ENCODE measurements at places on chromosomes 16 and 17.

GRCh38 chr16:17510567-17510966, 39.8 kb upstream of the XYLT1 start:
- DNase-seq: no peak

- no peak for DNase-seq
Measured at GRCh38 chr17:38547444-38547843, 58.3 kb downstream of the SRCIN1 start.

- no peak for DNase-seq
Measured at GRCh38 chr17:75531721-75532072, 6.2 kb downstream of the LLGL2 start.

DNA sequence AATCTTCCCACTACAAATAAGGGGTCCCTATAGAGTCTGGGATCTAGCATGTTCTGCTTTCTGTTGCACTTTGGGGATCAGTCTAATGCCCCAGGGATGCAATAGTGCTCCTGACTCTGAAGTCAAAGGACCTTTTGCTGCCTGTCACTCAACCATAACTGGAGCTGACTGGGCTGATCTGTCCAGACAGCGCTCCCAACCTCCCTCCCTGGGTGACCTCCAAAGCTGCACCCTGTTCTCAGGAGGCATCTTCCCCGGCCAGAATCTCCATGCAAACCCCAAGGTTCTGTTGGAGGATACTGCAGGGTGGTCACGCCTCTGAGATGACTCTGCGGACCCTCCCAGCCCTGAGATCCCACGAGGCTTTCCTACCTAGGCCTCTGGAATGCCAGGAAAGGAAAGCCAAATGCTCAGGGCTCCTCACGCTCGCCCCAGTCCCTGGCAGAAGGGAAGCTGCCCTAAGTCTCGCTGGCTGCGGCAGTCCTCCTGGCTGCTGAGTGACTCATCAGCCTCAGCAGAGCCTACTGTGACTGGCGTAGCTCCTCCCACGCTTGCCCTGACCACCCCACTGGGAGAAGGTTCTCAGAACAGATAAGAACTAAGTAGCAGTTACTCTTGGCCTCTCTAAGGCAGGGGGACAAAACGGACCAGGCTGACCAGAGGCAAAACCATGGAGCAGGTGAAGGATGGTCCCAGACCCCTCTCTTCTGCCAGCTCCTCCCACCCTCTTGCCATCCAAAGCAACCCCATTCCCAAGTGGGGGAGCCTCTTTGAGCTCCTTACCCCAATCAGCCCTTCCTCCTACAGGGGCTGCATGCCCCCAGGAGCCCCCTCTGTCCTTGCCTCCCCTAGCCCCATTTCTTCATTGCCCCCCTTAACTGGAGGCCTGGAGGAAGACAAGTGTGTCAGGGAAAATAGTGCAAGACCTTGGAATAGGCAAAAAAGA, 124.1 kb upstream of the TNRC6C start:
- DNase-seq: peak; percentile 72

- no peak for DNase-seq
Measured at GRCh38 chr16:86322806-86323205, 187.5 kb upstream of the FOXF1 start.

DNA sequence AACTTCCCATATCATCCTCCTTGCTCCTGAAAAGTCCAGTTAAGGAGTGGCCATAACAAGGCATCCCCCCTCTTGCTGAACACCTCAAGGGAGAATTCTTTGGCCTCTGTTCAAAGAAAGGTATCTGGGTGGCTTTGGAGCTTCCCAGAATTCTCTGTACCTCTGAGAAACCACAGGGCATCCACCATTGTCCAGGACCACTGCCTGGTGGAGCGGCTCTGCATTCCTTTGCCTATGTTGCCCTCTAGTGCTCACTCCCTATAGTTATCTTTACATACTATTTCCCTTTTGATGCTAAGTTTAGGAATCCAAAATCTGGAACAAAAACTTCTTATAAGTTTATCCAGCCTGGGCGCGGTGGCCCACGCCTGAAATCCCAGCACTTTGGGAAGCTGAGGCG, 30.3 kb downstream of the CHD9NB start:
- DNase-seq: peak; percentile 10

GRCh38 chr16:50657241-50657640, 23.9 kb downstream of the SNX20 start:
- DNase-seq: no peak

DNA sequence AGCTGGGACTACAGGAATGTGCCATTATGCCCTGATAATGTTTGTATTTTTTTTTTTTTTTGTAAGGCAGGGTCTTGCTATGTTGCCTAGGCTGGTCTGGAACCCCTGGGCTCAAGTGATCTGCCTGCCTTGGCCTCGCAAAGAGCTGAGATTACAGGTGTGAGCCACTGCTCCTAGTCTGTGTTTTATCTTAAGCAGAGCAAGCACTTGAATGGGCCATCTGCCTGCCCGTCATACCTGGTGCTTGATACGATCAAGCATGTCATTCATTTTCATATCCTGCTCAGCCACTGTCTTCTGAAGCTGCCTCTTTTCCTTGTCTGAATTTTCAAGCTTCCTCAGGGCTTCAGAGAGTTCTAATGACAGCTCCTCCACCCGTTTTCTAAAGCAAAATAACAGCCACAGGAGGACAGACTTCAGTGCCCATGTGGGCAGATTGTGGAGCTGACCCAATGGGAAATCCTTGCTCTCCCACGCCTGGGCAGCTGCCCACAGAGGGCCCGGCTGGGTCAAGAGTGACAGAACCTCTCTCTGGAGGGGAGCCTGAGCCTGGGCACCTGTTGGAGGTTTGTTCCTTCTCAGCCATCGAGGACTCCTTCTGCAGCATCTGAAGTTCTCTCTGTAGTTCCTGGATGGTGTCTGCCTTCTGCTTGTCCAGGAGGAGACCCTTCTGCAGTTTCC, 36.5 kb downstream of the DHX38 start:
- no peak for DNase-seq

GRCh38 chr17:8894673-8895578, 27.5 kb upstream of the PIK3R6 start:
- DNase-seq: peak; percentile 65

- DNase-seq: no peak
Measured at GRCh38 chr17:15910791-15911190, 34.1 kb upstream of the ADORA2B start.

GRCh38 chr17:64920026-64920418, 744 bp upstream of the LRRC37A3 start:
- DNase-seq: peak; percentile 21

DNA sequence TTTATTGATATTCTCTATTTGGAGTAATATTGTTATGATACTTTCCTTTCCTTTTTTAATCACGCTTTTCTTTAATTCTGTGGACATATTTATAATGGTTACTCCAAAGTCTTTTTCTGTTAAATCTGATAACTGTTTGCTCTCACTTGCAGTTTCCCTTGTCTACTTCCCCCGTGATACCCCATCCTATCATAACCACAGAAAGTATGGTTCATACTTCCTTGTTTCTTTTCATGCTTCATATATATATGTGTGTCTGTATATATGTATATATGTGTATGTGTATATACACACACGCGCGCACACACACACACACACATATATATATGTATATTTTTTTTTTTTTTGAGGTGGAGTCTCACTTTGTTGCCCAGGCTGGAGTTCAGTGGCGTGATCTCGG, 23.5 kb downstream of the SPECC1 start:
- DNase-seq: no peak

DNA sequence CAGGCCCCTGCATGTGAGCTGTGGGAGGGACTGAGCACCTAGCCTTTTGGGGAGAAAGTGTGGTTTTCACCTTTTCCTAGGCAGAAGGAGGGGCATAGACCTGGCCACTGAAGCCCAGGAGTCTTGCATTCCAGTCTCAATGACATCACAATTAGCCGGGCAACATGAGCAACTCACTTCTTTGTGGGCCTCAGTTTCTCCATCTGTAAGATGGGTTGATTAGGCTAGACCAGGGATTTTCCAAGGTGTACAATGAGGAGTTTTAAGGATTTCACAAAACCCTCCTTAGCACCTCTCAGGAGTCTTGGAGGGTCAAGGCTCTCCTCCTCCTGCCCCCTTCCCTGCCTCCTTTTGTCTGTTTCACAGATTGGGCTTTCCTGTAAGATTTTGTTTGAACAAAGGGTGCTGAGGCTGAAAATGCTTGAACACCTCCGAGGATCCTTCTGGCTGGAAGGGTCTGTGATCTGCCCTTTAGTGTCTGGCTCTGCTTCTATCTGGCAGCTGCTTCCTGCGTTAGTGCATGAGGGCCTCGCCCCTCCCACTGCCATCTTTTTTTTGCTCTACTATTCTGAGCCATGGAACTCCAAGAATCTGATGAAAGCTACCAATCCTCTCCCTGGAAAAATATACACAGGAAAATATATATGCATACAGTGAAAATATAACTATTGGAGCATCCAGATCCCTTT, 52.4 kb upstream of the ETV4 start:
- DNase-seq: no peak

- no peak for DNase-seq
Measured at GRCh38 chr17:80446645-80447405, 29.6 kb downstream of the NPTX1 start.

- no peak for DNase-seq
Measured at GRCh38 chr17:512926-513325, 160.3 kb upstream of the RPH3AL start.

- DNase-seq: peak; percentile 39
Measured at GRCh38 chr17:40371261-40371929, 6.9 kb upstream of the GJD3 start.

GRCh38 chr17:49729069-49729468, 21.3 kb upstream of the SLC35B1 start:
- no peak for DNase-seq

DNA sequence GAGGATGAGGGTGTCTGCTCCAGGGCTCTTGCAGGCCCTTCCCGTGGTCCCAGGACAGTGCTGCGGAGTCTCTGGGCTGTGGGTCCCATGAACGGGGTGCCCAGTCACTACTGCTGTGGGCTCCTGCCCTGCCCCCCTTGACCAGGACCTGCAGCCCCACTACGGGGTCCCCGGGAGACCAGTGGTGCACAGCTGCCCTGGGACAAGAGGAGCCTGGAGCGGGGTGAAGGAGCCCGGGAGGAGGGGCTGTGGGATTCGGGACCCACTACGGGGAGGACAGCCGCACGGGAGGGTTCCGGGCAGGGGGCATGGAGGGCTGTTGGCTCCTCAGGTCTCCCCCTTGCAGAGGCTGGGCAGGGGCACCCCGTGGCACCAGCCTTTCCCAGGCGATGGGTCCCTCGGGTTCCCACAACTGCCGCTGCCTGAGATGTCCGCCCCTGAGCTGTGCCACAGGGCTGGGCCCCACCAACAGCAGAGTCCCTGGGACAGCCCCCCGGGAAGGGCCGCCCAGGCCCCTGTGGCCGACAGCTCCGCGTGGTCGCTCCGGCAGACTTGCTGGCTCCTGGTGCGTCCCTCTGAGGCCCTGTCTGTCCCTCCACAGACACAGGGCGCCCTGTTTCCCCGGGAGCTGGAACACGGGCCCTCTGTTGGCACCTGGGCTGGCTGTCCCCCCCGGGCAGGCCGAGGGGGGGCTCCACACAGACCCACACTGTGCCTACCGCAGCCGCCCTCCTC, 52.1 kb upstream of the GNG13 start:
- DNase-seq: no peak

GRCh38 chr16:51509336-51509735, 358.3 kb upstream of the SALL1 start:
- DNase-seq: no peak

GRCh38 chr16:88616320-88616719, 22.1 kb upstream of the IL17C start:
- no peak for DNase-seq

- no peak for DNase-seq
Measured at GRCh38 chr17:60752873-60753577, 75.4 kb downstream of the BCAS3 start.

- DNase-seq: no peak
Measured at GRCh38 chr17:40646791-40647623, 611 bp downstream of the SMARCE1 start.

GRCh38 chr16:3097266-3097665, 1.8 kb downstream of the ZSCAN10 start:
- DNase-seq: no peak

DNA sequence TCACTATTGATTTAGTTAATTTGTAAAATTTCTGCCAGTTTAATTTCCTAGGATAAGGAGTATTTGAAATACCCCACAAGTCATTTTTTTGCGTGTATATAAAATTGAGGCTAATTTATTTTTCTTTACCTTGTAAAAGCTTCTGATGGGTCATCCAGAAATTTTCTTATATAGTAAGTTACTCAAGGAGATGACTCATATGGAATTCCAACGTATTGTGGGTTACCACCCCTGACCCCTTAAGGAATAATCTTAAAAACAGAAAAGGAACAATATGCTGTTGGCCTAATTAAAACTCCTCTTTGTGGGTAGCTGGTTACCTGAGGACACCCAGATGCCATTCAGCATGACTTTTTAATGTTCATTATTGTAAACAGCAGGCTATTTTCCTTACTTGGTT, 13.6 kb downstream of the HEATR6 start:
- no peak for DNase-seq

DNA sequence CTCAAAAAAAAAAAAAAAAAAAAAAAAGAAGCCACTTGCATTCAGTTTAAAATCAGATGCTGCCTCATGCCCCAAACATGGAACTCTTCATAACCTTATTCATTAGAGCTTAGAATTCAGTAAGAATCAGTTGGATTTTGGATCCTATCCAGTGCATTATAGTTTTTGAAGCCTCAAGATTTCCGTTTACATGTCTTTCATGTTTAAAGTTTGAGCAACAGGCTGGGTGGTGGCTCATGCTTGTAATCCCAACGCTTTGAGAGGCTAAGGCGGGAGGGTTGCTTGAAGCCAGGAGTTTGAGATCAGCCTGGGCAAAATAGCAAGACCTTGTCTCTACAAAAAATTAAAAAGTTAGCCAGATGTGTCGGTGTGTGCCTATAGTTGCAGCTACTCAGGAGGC, 55.0 kb downstream of the SNTB2 start:
- no peak for DNase-seq

DNA sequence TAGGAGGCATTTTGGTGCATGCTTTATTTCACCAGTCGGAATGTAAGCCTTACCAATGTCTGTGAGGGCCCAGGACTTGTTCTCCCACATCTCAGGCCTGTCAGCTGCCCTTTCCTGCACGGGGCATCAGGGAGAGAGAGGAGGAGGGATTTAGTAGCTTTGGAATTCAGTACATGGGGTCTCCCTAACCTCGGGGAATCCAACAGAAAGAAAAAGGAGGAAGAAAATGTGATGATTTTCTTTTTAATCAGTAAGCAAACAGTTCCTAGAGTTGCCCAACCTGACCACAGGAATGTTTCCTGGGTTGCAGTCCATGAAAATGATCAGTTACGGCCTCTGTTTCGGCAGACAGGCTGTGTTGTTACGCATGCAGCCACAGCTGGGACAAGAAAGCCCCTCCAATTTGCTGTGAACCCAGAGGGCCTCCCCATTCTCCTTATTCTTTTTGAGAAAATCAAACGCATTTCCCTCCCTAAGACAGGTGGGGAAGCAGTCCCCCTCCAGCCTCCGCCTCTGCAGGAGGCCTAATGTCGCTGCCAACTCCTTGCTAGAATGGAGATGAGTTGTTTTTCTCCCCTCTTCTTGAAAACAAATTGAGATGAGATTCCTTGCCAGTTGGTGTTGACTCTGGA, 53.1 kb upstream of the TANGO6 start:
- DNase-seq: no peak

Measured in activated CD4-positive, alpha-beta T cell treated with anti-CD3 and anti-CD28 coated beads, Interleukin-2, amount 50 U/mL, for 48 hours (primary cell).